T-cell (primary cell): ENCODE measurements at places on chromosomes 2 and 18.

DNA sequence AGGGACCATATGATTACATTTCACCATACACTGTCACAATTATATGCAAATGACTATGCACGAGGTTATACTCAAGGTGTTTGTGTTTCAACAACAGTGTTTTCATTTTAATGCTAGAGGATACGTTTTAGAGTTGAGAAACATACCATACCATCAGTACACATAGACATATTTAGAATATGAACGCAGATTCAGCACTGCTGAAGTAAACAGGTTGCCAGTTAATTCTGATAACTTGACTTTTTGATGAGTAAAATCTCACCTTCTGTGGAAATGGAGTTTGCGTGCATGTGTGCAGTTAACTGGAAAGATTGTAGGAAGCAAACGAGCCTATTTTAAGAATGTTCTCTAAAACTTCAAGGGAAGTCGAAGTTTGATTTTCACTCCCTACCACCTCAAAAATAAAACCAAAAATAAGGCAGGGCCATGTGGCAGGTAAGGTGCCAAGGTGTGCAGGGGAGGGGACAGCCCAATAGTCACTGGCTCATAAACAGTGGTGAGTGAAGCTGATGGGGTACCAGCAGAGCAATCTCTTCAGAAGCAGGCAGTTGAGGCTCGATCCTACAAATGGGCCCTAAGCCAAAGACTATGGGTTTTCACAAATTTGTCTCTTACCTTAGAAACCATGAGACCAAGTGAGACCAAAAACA lies 213.1 kb downstream of the IKZF2 start:
- no peak for DNase-seq

- DNase-seq = no peak
These were observed 941.3 kb upstream of the NXPH2 start for GRCh38 chr2:139721411-139721995.

DNA sequence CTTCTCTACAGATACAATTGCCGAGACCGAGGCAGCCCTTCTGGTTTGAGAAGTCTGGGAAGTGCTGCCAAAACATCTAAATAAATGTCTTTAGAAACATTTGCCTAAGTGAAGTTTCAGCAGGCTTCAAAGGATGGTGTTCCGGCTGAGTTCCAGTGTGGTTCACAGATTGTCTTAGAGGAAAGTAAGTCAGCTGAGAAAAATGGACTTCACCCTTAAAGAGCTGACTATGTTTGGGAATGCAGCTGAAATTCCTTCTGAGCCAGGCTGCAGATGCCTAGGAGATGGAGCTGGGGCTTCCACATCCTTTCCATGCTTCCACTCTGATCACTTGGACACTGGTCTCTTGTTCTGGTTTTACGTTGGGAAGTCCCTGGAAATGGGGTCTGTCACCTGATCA lies 83.6 kb downstream of the FHOD3 start:
- no peak for DNase-seq

DNA sequence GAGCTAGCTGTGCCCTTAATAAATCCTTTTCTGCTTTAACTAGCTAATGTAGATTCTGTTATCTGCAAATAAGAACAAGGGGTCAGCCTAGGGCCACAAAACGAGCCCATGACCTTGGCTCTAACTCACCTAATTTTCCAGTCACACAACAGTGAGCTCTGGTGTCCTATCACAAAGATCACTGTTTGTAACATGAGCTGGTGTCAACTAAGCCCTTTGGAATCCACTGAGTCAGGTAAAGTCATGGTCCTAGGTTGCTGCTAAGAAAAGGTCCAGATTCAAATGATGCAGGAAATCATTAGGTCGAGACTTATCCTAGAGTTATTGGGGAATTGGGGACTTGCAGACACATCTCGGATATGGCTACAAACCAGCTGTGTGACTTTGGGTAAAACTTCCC lies 49.9 kb downstream of the ST8SIA5 start:
- no peak for DNase-seq

DNA sequence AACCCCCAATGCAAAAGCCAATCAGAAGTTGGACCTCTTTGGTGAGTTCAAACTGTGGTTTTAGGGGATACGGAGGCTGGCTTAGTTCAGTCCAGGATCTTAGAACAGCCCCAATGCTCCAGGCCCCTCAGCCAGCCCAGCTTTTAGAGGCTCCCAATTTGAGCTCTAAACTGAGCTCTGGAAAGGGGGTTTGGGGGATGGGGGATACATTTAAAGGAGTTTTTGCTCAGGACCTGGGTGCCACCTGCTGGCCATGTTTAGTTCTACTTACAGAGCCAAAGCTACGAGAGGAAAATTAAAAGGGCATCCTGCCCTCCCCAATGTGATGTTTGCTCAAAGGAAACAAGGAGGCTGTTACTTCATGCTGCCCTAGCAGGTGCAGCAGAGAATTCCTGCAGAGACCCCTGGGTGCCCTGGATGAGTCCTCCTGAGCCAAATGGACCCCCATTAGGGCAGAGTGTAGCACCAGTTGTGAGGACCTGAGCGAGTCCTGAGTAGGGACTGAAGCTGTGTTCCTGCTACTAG lies 15.9 kb upstream of the TMEM214 start:
- peak; percentile 44 for DNase-seq

DNA sequence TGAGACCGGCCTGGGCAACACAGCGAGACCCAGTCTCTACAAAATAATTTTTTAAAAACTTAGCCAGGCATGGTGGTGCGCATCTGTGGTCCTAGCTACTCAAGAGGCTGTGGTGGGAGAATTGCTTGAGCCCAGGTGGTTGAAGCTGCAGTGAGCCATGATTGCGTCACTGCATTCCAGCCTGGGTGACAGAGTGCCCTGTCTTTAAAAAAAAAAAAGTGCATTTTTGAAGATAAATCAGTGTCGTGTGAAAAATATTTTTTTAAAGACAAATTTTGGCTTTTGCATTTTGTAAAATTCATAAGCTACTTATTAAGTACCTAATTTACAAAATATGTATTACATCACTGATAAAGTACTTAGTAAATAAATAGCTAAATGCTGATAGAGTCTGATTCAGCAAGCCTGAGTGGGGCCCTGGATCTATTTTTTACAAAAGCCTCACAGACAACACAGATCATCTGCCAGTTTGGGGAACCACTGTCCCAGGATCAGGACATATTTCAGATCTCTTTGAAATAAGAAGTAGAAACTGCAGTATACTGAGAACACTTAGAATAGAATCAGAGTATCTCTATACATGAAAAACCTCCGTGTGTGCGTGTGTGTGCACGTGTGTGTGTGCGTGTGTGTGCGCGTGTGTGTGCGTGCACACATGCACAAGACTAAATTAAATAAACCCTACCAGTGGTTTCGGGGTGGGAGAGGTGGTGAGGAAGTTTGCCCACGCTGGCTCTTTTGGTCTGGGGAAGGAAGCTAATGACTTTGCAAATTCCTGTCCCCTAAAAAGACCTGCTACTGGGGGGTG lies 61.6 kb downstream of the AAK1 start:
- no peak for DNase-seq

DNA sequence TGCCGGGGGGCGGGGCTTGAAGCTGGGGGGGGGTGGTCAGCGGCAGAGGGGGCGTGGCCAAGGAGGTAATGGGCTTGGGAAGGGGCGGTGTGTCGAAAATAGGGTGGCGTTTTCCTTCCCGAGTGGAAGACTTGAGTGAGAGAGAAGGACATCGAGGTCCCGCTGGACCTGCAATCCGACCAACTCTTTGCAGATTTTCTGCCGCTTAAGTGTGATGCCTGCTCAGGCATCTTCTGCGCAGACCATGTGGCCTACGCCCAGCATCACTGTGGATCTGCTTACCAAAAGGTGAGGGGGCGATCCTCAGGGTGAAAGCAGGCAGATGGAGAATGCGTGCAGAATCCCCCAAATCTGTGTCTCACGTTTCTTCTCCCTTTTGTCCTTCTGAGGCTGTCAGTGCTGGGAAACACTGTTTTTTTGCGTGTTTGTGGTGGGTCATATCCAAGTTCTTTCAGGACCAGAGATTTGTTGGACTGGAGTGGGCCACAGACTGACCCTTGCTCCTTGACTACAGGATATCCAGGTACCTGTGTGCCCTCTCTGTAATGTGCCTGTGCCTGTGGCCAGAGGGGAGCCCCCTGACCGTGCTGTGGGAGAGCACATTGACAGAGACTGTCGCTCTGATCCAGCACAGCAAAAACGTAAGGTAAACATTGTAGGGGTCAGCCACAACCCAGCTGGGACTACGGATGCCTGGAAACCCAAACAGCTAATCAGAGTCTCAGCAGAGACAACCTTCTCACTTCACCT lies 727 bp downstream of the ZFAND2B start:
- no peak for DNase-seq

- no peak for DNase-seq
These were observed 166.2 kb downstream of the PHLPP1 start for GRCh38 chr18:62881509-62882016.

DNA sequence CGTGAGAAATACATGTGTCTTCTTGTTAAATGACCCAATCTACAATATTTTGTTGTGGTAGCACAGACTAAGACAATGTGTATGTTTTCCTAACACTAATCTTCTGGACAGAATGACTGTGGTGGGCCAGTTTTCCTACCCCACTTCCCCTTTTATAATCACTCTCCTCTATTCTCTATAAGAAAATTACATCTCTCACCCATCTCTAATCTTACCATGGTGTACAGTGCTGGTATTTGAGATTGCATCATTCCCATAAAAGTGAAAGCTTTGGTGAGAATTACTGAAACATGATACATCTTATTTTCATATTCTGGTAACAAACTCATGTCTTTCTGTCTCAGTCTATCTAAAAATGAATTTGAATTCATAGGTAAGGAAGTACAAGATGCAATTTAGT lies 40.5 kb downstream of the CAVIN2 start:
- no peak for DNase-seq

DNA sequence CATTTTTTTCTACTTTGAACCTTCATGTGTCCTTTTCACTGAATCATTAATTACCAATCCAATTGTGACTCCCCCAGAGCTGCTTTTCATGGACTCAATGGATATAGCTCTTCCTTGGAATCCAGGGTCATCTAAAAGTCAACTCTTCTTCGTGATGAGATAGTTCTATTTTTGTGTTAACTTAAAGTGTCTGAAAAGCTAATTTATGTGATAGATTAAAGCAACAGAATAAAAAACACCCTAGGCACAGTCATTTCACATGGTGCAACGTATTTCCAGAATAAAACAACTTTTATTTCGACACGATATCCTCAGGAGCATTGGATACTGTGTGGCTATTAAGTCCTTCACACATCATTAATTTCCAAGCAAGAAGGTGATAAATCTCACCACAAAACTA lies 250.6 kb upstream of the SPHKAP start:
- no peak for DNase-seq

DNA sequence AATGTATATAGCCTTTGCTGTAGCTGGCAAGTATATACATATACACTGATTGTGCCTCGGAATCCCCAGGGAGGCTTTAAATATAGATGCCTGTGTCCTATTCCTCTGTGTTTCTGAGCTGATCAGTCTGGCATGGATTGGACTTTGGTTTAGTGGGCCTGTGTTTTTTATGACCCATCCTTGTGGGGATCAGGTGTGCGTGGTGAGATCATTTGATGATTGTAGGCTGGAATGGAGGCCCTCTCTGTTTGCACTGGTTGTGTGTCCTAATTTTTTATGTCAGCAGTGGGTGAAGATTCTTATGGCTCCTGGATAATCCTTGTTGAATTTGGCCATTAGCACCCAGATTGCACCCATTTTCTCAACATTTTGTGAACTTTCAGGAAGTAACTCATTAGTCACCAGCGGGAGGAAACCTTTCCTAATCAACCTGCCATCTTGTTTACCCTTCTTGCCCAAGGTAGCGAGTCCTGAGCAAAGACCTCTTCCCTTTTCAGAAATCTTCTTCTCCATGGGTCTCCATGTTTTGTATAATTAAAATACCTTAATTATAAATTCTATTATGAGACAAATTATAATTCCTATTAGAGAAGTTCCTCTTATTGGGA lies 75.8 kb downstream of the UGGT1 start:
- DNase-seq = no peak

GRCh38 chr2:60483401-60483800 lies 70.1 kb downstream of the BCL11A start:
- no peak for DNase-seq

DNA sequence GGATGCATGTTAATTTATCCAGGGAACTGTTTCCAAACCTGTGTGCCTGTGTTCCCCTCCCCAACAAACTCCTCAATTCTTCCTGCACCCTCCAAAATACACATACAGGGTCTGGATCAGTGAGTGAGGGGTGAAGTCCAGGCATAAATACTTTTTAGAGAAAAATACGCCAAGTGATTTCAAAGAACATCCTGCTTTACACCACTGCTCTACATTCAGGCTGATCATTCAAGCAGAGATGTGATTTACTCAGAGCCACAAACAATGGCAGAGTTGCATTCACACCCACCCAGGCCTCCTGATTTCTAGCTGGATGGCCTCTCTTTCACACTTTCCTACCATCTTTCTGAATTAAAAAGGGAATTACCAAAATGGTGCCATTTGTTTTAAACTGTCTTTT lies 289.5 kb upstream of the SLC14A2 start:
- no peak for DNase-seq

- DNase-seq = no peak
These were observed 926.2 kb downstream of the TSN start for GRCh38 chr2:122681626-122682025.

DNA sequence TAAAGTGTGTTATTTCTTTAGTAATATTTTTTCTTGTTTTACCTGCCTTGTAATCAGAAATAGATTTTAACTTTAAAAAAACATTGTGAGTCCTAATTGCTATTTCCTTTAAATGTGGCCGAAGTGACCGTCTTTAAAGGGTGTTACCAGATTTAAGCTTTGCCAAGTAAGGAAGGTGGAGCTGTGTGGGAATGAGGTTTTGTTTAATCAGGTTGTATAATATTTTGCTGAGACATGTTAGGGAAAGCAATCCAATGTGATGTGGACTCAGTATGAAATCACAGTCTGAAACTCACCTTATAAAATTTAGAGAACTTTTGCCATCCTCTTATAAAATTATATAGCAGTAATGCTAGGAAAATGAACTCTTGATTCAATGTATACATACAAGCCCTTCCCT lies 32.9 kb upstream of the ITPRID2 start:
- DNase-seq = no peak

DNA sequence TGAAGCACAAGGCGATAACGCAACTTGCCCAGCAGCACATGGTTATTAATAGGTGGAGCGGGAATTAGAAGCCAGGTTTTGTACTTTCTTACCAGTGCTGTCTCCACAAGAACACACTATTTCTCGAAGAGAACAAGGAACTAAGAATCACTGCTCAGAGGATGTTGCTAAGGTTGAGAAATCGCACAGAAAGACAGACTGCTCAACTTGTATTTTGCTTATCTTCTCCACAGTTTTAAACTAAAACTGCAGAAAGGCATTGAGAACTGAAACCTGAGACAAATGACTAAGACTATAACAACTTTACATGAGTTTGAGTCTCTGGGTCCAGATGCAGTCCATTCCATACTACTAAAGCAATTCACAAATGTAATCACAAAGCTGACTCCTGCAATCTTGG lies 6.2 kb downstream of the PRKD3 start:
- no peak for DNase-seq
